Activated CD4-positive, CD25-positive, alpha-beta regulatory T cell treated with anti-CD3 and anti-CD28 coated beads, Interleukin-2, amount 50 U/mL, for 72 hours (primary cell): ENCODE measurements at places on chromosomes 13 and 19.

- no peak for DNase-seq
These were observed 1211.1 kb upstream of the PCDH20 start for GRCh38 chr13:62626771-62627170.

- no peak for DNase-seq
These were observed 43.2 kb downstream of the MLLT1 start for GRCh38 chr19:6236310-6237291.

- DNase-seq = no peak
These were observed 130.8 kb upstream of the MCF2L start for GRCh38 chr13:112838038-112838841.

DNA sequence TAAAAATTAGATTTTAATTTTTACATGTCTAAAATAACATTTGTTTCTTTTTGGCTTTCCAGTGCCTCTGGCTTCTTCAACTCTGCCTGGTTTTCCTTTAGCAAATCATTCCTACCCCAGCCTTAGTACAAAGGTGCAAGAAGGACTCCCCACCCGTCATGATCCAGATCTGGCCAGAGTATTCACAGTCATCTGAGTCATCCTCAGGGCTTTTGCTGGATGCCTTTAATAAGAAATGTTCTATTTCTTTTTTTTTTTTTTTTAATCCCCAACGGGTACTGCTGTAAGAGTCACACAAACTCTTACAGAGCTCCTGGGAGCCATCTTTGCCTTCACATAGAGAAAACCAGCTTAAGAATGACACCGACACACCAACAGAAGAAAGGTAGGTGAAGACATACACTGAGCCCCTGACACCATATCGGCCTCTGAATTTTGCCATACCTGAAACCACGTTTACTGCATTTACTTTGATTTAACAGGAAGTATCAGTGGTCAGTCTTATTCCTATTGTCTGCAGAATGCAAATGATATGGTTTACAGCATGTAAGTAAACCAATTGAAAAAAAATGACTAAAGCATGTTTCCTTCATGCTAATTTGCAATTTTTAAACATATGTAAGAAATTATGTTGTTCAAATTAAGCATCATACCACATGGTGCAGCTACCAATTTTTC, 184.4 kb downstream of the NALCN start:
- DNase-seq = no peak

DNA sequence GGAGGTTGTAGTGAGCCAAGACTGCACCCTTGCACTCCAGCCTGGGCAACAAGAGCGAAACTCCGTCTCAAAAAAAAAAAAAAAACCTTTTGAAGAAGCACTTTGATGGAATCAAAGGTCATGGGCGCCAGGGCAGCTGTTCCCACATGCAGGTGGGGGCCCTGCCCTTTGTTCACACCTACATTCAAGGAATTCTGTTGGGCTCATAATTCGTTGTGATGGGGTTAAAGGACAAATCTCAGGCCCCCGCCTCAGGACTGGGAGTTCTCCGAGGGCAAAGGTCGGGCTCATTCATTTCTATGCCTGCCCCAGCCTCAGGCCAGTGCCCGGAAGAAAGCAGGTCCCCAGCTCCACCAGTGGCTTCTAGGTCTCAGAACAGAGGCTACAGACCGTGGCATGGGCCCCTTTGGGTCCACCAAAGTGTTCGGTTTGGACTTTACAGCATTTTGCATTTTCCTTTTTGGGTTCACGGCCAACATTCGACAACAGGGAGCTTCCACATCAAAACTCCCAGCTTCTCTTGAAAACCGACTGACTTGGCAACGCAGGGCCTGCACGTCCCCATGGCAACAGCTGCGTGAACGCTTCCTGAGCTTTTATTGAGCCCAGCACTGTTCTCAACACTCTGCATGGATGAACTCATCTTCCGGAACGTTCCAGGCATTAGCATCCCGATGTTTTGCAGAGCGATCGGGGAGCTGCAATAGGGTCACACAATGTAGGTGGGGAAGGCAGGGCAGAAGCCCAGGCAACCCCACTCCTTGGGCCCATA, 10.1 kb upstream of the GTF2F1 start:
- DNase-seq = no peak

GRCh38 chr13:106083620-106084350, 451.7 kb downstream of the EFNB2 start:
- DNase-seq = no peak

GRCh38 chr19:33408116-33408515, 34.6 kb downstream of the CEBPG start:
- DNase-seq = no peak

GRCh38 chr19:9620842-9621155, 233 bp downstream of the ZNF561 start:
- no peak for DNase-seq

GRCh38 chr13:50511877-50512341, 331.6 kb downstream of the DLEU7 start:
- DNase-seq = no peak

GRCh38 chr13:46858776-46859175, 38.1 kb downstream of the HTR2A start:
- no peak for DNase-seq

- DNase-seq = no peak
These were observed 143.3 kb downstream of the KDM4B start for GRCh38 chr19:5112175-5112574.

GRCh38 chr13:95301968-95302393, 730 bp upstream of the ABCC4 start:
- no peak for DNase-seq

- DNase-seq = no peak
These were observed 207.9 kb downstream of the KLF5 start for GRCh38 chr13:73266640-73267180.

DNA sequence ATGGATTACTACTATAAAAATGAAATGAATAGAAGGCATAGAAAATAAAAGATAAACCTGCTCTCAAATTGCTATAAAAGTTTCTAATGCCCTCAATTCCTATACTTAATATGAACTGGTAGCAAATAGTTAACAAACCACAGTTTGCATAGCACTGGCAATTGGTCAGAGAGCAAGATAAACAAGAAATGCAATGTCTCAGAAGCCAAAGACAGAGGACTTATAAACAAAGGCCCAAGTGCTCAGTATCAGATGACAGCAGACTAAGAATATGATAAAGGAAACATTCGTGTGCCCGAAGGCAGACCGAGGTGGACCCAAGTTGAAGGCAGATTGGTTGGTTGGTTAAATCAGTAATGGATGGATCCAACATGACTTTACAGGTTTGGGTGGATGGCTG, 50.6 kb downstream of the IPO5 start:
- no peak for DNase-seq

GRCh38 chr19:13036366-13036976, 41.2 kb downstream of the NFIX start:
- no peak for DNase-seq

DNA sequence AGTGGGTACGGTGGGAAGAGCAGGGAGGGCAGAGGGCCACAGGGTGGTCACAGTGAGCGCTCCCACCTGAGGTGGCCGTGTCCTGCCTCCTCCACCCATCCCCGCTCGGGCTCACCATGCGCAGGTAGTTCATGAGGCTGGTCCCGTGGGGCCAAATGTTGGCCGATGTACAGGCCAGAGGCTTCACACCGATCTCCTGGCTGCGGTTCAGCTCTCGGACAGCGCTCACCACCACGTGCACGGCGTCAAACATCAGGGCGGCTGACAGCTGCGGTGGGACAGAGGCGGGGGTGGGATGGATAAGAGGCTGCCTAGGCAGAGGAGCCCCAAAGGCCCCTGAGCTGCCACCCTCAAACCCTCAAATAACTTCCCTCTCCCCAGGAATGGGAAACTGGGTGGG, 15.8 kb downstream of the GRIK5 start:
- DNase-seq = no peak

DNA sequence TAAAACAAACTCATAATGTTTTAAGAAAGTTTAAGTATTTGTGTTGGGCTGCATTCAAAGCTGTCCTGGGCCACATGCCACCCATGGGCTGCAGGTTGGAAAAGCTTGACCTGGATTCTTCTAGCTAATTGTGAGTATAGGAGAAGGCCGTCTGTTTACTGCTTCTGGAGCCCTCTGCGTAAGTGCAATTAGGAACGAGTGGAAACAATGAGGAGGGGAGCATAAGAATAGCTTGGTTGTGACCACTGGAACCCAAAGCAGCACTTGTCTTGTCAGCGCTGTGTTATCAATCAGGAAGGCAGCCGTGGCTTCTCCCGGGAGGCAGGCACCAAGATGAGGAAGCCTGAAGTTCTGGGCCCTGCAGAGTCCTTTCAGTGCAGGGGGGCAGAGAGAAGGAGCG, 110.4 kb upstream of the MBNL2 start:
- DNase-seq = no peak

DNA sequence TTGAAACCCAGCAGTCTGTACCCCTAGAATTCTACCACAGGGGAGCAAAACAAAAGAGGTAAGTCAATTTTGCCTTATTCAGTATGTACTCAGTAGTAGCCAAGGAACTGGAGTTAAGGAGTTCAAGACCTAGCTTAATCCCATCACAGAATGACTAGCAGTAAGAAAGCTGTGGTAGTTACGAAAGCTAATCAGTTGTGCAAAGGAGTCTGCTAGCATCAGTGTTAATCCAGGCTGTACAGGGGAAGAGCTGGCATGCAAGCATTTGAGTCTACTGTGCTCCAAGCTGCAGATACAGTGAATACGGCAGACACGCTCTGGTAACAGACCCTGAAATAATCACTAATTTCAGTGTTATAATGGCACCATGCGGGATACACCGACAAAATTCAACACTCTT, 4.7 kb downstream of the DNMT1 start:
- no peak for DNase-seq
